Aorta (tissue), 5 donors: ENCODE measurements at places on chromosomes 7 and 10. TPM values are rescaled to one million over a fixed set of nuclear protein-coding genes. Genes with fewer than 3 reads are reported as not detected.

DNA sequence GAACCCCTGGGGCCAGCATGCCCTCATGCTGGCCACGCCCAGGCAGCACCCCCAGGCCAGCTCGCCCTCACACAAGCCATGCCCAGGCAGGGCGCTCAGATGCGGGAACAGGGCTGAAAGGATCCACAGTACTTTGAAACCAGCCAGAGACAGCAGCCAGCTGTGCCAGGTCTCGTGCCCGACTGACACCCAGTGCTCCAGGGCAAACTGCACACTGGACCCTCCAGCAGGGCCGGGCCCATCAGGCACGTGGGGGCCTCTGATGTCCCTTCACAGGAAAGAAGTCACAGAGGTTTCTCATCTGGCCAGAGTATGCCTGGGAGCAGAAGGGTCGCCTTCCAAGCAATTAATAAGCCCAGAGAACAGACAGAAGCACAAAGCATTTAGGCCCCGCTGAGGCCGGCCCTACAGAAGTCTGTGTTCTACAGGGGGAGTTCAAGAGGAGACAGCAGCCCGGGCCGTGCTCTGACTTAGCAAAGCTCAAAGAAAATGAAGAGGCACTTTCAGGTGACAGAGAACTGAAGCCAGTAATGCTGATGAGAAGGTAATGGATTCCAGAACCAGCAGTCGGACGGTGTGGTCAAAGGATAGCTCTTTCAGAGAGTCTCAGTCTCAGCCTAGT lies 21.4 kb downstream of the MAD1L1 start:
- H3K36me3 ChIP-seq = peaks cover 7% of the 10 kb centered on the region
- H3K4me3 ChIP-seq = no peak overlapping the region
- H3K27ac ChIP-seq = no peak overlapping the region
- H3K27me3 ChIP-seq = no peaks in the 10 kb centered on the region
- H3K4me1 ChIP-seq = no peaks in the 10 kb centered on the region
- DNase-seq = no peak

DNA sequence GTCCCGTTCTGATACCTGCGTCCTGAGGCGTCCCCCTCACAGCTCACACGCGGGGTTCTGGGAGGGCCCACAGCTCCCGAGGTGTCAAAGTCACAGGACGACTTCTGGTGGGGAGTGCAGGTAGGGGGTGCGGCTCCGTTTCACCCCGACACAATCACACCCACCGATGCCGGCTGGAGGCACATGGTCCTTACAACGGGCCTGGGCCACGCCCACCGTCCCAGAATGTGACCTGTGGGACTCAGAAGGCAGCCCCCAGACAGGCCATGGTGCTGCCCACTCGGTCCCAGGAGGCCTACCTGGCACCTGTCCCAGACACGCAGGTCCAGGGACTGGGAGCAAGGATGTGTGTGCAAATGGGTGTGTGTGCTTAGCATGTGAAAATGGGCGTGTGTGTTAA lies 86.0 kb downstream of the UNCX start:
- H3K27ac ChIP-seq = no peak overlapping the region
- H3K4me1 ChIP-seq = no peaks in the 10 kb centered on the region
- no peak for DNase-seq
- no peaks in the 10 kb centered on the region for H3K27me3 ChIP-seq
- H3K36me3 ChIP-seq = no peaks in the 10 kb centered on the region

The INHBA gene
- polyA plus RNA-seq = 22.9 TPM

The ASZ1 gene
- polyA plus RNA-seq = not detected

The KNDC1 gene
- polyA plus RNA-seq = 0.25 TPM

GRCh38 chr7:19248681-19249080 lies 103.5 kb upstream of the FERD3L start:
- H3K4me1 ChIP-seq = peaks cover 3% of the 10 kb centered on the region
- no peaks in the 10 kb centered on the region for H3K36me3 ChIP-seq
- DNase-seq = no peak
- H3K27me3 ChIP-seq = no peaks in the 10 kb centered on the region
- no peak overlapping the region for H3K4me3 ChIP-seq

The PNLIPRP2 gene
- 4.3 TPM for polyA plus RNA-seq

The EBLN1 gene
- not detected for polyA plus RNA-seq

DNA sequence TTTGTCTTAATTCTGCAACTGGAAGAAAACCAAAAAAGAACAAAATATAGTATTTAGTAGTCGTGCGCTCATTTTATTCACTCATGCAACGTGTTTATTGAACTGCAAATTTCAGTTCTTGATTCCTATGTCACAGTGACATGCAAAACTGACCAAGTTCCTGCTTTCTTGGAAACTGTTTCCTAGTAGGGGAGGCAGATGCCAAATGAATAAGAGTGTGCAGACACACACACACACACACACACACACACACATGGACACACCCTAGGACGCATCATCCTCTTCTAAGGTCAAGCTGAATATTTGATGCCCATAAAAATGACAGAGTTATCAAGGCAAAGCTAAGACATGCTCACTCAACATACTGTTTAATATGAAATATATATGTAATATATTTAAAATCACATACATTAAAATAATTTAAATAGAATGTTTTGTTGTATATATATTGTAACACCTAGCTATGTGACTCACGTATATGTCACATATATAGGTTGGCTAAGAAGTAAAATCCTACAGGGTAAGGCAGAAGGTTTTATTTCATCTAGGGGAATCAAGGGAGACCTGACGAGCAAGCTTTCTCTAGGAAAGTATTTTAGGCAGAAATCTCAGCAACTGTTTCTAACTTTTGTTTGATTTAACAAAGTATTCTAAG lies 79.6 kb downstream of the SVIL start:
- no peaks in the 10 kb centered on the region for H3K27me3 ChIP-seq
- DNase-seq = no peak
- H3K4me1 ChIP-seq = peaks cover 5% of the 10 kb centered on the region
- H3K4me3 ChIP-seq = no peak overlapping the region
- no peak overlapping the region for H3K27ac ChIP-seq

GRCh38 chr10:6348096-6348874 lies 145.6 kb downstream of the PFKFB3 start:
- no peaks in the 10 kb centered on the region for H3K27me3 ChIP-seq
- no peak overlapping the region for H3K27ac ChIP-seq
- no peaks in the 10 kb centered on the region for H3K4me1 ChIP-seq
- DNase-seq = no peak
- H3K4me3 ChIP-seq = no peak overlapping the region

The CCL24 gene
- 1.00 TPM for polyA plus RNA-seq

- no peak overlapping the region for H3K27ac ChIP-seq
- peaks cover 1% of the 10 kb centered on the region for H3K4me1 ChIP-seq
- no peaks in the 10 kb centered on the region for H3K27me3 ChIP-seq
- no peak for DNase-seq
- H3K4me3 ChIP-seq = no peak overlapping the region
- no peaks in the 10 kb centered on the region for H3K36me3 ChIP-seq
These were observed 500.6 kb upstream of the IGFBP3 start for GRCh38 chr7:46421441-46422230.
